ENCODE measurements at places on chromosomes 2 and 18.

DNA sequence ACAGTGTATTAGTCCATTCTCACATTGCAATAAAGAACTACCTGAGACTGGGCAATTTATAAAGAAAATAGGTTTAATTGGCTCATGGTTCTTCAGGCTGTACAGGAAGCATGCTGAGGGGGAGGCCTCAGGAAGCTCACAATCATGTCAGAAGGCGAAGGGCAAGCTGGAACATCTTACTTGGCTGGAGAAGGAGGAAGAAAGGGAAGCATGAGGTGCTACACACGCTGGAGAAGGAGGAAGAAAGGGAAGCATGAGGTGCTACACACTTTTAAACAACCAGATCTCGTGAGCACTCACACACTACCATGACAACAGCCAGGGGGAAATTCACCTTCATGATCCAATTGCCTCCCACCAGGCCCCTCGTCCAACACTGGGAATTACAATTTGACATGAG lies 95.3 kb upstream of the FAM110C start:
- no peak for DNase-seq

DNA sequence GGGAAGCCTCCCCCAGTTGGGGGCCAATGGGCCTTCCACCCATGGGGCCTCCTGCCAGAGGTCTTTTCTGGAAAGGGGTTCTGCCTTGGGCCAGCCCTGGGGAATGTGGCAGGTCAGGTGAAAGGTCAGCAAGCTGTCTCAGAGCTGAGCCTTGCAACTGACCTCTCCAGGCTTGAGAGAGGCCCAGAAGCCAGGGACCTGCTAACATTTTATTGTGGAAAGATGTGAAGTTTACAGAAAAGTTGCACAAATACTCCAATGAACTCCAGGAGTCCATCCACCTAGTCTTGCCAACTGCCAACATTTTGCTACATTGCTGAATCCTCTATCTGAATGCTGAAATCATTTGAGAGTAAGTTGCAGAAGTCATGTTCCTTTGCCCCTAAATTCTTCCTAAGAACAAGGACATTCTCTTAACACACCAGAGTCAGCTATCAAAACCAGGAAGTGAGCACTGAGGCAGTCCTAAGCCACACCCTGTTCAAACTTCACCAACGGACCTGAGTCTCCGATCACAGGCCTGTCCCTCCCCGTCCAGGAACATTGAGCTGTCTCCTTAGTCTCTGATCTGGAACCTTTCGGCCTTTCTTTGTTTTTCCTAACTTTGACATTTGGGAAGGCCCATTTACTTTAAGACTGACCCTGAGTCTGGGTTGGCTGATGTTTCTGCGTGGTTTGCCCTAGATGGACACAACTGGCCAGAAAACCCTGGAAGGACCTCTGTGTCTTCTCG lies 4.0 kb downstream of the SNORC start:
- DNase-seq, result no peak

GRCh38 chr2:24220554-24221291 lies 45.9 kb downstream of the FAM228A start:
- no peak for DNase-seq

- DNase-seq, result no peak
Observed at GRCh38 chr2:12244070-12244469, 472.7 kb upstream of the TRIB2 start.

DNA sequence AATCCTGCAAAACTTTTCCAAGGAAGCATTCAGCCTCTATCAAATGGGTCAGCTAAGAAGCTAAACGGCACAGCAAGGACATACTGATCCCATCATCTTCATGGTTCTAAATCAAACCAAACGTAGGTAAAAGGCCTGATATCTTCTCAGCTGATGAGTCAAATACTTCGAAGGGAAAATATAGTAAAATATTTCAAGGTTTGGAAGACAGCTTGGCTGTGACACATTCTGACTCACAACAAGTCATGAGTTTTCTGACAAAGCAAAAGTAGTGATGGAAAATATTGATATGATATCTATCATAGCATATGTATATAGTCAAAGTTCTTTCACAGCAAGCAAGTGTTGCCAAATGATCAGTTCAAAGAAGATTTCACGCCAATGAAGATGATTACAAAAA lies 31.5 kb downstream of the DOCK10 start:
- DNase-seq, result no peak

GRCh38 chr18:12049978-12050811 lies 43.4 kb upstream of the ANKRD62 start:
- DNase-seq, result no peak

DNA sequence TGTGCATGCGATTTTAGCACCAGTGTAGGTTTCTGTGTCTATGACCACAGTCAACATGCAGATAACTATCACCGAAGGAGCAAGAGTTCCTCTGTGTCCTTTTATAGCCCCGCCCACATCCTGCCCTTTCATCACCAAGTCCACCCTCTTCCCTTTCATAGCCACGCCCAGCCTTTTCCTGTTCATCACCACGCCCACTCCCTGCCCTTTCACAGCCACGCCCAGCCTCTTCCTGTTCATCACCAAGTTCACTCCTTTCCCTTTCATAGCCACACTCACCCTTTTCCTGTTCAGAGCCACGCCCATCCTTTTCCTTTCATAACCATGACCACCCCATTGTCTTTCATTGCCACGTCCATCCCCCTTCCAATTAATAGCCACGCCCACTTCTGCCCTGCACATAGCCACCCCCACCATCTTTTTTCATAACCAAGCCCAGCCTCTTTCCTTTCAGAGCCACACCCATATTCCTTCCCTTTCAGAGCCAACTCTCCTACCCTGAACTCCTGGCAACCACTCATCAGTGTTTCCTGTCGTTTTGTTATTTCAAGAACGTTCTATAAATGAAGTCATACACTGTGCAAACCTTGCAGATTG lies 273.9 kb downstream of the MYT1L start:
- DNase-seq, result no peak

GRCh38 chr2:11597538-11598225 lies 63.8 kb downstream of the GREB1 start:
- no peak for DNase-seq

- DNase-seq, result no peak
Observed at GRCh38 chr2:43051338-43051737, 175.1 kb downstream of the ZFP36L2 start.

DNA sequence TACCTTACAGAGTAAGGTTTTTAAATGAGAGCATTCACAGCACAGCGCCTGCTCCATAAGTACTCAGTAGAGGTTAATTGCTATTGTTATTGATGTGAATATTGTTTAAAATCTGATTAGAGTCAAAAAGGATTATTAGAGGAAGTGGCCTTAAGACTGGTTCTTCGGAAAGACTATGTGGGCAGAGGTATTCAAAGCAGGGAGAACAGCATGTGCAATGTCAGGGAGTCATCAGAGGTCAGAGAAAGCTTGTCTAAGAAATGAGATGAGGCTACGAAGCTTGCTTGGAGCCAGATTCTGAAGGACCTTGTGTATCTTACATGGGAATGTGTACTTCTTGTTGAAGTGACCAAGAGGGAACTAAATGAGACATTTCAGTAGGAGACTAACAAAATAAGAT lies 49.8 kb downstream of the PMS1 start:
- DNase-seq, result no peak

DNA sequence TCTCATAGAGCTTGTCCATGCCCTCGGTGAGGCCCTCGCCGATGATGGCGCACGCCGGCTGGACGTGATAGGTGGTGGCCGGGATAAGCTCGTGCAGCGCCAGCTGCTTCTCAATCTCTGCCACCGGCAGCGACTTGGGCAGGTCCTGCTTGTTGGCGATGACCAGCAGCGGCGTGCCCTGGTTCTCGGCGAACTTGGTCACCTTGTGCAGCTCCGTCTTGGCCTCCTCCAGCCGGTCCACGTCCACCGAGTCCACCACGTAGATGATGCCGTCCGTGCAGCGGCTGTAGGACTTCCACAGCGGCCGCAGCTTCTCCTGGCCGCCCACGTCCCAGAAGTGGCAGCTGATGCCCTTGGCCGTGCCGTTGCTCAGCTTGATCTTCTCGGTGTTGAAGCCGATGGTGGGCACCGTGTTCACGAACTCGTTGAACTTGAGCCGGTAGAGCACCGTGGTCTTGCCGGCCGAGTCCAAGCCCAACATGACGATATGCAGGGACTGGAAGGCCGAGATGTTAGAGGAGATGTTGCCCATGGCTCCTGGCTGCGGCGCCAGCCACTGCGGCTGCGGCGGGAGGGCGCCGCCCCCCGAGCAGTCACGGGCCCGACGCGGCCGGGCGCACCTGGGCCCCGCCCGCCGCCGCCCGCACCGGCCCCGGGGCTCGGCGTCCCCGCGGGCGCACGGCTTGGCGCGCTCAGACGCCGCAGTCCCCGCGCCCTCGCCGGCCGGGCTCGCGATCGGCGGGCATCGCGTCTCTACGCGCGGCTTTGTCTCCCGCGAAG lies 636 bp downstream of the ARL4C start:
- DNase-seq, result peak; percentile 40

GRCh38 chr18:8029061-8029460 lies 461.9 kb downstream of the PTPRM start:
- no peak for DNase-seq

- no peak for DNase-seq
Observed at GRCh38 chr2:37654932-37655841, 16.3 kb downstream of the CDC42EP3 start.

DNA sequence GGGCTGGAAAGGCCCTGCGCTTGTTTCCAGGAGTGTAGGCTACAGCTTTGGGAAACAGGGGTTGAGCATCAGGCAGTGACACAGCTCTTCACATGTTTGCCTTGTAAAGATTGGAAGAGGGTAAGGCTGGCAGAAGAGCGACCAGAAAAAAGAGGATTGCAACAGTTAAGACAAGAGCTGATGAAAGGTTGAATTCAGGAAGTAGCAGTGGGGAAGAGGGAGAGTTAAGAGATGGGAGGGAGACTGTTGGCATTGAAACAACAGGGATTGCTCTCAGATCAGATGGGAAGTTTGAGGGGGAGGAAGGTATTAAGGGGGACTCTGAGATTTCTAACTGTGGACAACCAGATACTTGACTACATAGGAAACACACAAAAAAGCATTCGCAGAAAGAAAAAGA lies 96.9 kb downstream of the CTAGE1 start:
- DNase-seq, result no peak

DNA sequence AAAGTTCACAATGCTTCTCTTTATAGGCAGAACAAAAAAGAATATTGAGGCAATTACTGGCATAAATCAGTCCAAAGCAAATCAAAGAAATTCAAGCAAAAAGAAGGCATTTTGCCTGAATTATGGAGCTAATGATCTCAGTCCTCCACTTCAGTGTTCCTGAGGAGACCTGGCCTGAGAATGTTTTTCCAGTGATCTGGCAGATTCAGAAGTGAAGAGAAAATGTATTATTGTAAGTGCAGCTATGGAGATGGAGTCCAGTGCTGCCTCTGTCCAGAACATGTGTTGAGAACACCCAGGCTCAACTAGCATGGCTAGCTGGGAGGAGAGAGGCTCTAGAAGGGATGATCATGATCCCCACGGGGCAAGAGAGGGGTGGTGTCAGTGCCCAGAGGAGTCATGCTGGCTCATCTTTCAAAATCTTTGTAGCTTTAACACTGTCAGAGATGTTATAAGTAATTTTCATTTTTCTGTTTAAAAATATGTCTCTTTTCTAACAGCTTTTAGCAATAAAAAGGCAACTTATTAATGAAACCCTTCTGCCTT lies 367.0 kb upstream of the RAB12 start:
- DNase-seq, result no peak

- no peak for DNase-seq
Observed at GRCh38 chr18:8468191-8468590, 141.0 kb upstream of the RAB12 start.

GRCh38 chr18:21456428-21457178 lies 143.9 kb downstream of the ESCO1 start:
- DNase-seq, result no peak

DNA sequence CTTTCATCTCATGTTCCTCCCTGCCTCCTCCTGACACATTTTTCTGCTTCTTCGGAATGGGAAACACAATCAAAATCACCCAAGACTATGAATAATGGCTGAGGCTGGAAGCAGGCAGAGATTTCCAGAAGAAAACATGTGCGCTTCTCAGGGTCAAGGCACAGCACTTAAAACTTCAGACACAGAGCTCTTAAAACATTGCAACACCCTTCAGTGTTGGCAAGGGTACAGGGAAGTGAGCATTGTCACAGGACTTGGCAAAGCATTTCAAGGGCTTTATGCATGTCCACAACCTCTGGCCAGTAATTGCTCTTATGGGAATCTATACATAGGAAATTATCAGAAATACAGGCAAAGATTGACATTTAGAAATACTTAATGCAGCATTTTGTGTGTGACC lies 477.6 kb upstream of the KLHL29 start:
- no peak for DNase-seq

DNA sequence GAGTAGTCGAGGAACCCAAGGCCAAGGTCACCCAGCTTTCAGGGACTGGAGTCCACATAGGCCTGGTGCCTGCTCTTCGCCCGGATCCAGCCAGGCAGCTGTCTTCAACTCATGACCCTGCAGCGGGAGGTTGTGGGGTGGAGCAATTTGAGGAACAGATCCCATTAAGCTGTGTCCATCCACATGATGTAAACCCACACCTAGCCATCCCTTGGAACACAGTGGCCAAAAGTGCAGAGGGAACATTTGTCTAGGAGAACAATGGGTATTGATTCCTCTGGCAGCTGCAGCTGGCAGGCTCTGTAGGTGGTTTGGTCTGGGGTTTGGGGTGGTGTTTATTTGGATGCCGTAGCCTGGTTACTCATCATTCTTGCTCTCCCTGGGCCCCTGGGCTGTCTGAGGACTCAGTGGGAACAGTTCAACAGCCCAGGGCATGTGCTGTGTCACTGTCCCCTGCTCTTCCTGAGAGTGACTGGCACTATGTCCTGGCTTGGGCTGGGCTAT lies 99.4 kb downstream of the TFCP2L1 start:
- DNase-seq, result no peak

GRCh38 chr18:27656167-27656778 lies 471.2 kb upstream of the CHST9 start:
- no peak for DNase-seq

DNA sequence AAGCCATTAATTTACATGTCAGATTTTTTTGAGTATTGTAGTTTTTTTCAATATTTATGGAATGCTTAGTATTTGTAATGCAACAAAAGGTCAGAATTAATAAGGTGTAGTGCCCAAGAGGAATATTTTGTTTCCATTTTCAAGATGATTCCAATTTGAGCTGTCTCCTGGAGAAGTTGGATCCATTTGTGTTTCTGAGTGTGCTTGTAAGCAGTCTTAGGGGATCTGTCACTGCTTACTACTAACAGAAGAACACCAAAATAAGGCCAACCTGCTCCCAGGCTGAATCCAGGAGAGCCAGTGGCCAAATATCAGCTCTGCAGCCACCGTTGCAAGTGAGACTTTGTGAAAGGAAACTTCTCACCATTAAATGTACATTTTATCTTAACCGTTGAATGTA lies 129.9 kb downstream of the AGAP1 start:
- DNase-seq, result no peak

- DNase-seq, result no peak
Observed at GRCh38 chr2:224646242-224646846, 61.2 kb upstream of the CUL3 start.

- no peak for DNase-seq
Observed at GRCh38 chr18:45467293-45467692, 148.0 kb upstream of the SLC14A2 start.

DNA sequence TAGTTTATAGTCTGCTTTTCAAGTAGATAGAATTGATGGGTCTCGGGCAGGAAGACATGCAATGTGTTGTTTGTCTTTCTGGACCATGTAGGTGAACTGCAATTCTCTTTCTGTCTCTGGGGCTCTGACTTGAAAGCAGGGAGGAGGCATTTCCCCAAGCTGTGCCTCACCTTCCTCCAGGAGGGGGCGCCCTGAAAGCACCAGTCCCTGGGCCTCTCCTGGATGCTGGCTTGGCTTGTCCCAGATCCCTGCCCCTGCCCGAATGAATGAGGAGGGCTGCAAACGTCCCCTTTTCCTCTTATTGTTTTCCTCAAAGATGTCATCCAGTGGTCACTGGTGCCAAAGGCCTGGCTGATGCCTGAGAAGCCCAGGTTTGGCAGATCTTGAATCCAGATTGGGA lies 270.6 kb downstream of the CELF4 start:
- no peak for DNase-seq
